Progenitor cell of endocrine pancreas (in vitro differentiated cells): ENCODE measurements at places on chromosomes 12 and 14.

DNA sequence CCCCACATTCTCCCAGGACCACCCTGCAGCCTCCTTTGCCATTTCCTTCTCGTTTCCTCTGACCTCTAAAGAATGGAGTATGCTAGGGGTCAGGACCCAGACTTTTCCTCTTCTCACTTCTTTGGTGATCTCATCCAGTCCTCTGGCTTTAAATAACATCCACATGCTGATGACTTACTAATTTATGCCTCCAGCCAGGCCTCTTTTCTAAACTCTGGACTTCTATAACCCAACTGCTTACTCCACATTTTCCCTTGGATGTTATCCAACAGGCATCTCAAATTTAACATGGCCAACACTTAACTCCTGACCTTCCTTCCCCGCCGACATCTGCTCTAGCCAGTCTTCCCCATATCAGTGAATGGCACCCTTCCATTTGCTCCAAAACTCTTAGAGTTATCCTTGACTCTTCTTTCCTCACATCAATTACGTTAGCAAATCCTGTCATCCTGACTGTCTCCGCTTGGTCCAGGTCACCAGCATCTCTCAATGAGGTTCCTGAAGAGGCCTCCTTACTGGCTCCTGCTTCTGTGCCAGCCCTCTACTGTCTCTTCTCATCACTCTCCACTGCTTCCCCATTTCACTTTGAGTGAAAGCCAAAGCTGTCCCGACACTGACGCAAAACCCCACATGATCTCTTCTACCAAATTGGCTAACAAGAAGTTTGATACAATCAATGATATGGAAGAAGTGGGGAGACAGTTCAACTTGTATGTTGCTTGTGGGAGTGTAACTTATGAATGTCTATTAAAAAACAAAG lies 42.7 kb downstream of the TMBIM6 start:
- no peak for DNase-seq

GRCh38 chr12:27456618-27457017 lies 10.1 kb downstream of the SMCO2 start:
- no peak for DNase-seq

DNA sequence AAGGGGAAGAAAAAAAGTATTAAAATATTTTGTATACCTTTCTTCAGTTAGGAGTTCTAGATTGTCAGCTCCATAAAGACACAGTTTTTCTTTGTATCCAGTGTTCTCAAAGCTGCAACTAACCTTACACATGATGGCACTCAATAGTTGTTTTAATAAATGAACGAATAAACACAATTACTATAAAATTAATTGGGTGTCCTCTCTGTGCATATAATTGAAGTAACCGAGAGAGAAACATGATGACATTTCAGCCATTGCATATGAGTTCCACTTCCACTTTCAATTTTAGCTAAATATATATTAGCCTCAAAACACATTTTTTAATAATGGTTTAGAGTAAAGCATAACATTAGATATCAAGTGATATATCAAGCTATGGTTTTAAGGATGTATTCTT lies 671.2 kb downstream of the LRFN5 start:
- DNase-seq = no peak

DNA sequence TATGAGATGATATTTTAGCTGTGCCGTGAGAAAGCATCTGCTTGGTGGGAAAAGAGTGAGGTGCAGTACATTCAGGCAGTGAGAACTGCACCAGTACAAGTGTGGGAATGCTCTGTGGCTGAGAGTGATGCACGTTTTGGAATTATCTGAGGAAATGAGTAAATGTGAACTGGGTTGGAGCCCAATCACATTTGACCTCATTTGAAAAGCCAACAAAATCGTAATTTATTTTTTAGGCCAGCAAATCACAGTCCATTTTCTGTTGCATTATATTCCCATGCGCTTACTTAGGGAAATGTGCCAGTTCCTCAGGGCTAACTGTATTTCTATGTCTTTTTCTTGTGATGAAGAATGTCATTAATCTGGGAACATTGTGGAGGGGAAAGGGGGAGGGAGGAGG lies 77.3 kb downstream of the SNAPC1 start:
- DNase-seq = no peak

GRCh38 chr12:70185301-70185700 lies 57.9 kb upstream of the CNOT2 start:
- DNase-seq = no peak

- DNase-seq = no peak
Measured at GRCh38 chr14:69784942-69785341, 12.1 kb downstream of the SLC10A1 start.

DNA sequence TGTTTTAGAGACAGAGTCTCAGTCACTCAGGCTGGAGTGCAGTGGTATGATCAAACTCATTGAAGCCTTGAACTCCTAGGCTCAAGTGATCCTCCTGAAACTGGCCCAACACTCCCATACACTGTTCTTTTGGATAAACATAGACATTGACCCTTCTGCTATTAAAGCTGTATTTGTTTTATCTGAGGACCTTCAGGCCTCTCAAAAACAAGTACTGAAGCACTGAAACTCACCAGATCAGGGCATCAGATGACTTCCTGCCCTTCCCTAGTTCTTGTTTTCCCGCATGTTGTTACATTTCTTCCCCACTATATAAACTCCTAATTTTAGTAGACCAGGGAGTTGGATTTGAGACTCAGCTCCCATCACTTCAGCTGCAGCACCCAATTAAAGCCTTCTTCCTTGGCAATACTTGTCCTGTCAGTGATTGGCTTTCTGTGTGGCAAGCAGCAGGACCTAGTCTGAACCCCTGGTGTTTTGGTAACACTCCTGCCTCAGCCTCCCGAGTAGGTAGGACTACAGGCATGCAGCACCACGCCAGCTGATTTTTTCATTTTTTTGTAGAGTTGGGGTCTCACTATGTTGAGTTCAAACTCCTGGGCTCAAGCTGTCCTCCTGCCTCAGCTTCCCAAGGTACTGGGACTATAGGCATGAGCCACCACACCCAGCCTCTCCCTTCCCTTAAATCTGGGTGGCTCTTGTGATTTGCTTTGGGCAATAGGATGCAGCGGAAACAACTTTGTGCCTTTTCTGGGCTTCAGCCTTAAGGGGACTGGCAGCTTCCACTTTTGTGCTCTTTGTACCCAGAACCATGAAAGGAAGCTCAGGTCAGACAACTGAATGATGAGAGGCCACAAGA lies 12.5 kb upstream of the IFT81 start:
- no peak for DNase-seq

GRCh38 chr12:92602930-92603623 lies 99.7 kb upstream of the PLEKHG7 start:
- DNase-seq = no peak

GRCh38 chr12:49260166-49260565 lies 4.7 kb upstream of the TUBA1C start:
- no peak for DNase-seq

GRCh38 chr12:4444031-4444430 lies 1.6 kb downstream of the FGF6 start:
- no peak for DNase-seq

- no peak for DNase-seq
Measured at GRCh38 chr12:45668641-45669040, 60.9 kb upstream of the ARID2 start.

DNA sequence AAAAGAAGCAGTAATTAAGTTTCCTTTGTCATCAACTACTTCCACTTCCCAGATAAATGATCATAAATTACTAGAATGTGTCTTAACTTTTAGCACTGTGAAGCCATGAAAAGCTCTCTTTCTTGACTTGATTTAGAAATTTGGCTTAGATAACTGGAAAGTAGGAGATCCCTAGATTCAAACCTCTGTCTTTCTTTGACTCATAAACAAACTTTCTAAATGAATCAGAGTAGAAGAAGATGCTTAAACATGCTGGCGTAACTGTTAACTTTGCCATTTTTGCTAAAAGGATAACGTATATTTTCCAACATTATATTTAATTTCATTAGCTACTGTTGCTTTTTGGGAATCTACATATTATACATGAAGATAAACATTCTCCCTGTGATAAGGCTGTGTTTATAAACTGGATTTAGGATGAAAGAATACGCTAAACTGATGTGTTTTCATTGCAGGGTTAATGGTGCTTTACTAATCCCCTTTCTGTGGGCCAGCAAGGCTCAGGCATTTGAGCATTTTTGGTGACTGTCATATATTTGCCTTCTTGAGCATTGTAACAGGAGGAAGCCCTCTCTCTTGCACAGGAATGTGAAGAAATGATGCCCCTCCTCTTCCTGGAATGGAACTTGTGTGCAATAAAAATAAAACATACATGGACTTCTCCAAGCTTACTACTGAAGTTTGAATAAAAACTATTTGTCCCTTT lies 301.4 kb downstream of the BMP4 start:
- DNase-seq = no peak

GRCh38 chr14:34172550-34173368 lies 221.9 kb upstream of the EGLN3 start:
- no peak for DNase-seq

GRCh38 chr14:72535485-72535884 lies 358.4 kb downstream of the DPF3 start:
- DNase-seq = no peak

DNA sequence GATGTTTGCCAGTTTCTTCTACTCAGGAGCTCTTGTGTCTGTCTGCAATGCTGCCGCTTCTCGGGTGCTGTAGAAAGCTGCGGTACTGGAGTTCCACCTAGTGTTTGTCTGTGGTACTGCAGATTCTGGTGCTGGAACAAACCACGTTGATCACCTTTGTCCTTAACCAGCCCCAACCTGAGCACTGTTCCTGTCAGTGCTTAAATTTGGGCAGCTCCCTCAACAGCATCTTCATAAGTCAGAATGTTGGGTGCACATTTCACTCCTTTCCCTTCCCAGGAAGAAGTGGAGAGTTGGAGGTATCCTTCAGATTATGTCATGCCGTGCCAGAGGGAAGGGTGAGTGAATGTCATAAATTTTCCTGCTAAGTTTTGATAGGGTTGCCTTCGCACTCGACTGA lies 48.7 kb upstream of the LALBA start:
- peak; percentile 69 for DNase-seq

DNA sequence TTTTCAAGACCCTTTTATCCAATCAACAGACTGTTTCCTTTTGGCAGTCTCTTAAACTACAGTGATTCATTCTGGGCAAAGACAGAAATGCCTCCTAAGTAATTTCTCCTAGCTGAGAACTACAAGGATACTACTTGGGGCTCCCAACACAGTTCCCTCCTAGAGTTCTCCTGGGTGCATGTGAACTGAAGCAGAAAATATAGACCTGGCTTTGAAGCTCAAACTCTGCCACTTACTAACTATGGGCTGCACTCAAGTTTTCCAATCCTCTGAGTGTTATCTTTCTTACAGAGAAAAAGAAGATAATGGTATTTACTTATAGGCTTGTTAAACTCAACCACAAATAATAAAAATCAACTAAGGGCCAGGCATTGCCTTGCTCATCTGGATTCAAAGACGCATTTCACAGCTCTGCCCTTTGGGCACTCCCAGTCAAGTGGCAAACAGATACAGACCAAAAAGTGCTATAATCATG lies 97.6 kb downstream of the EFCAB11 start:
- DNase-seq = no peak

- no peak for DNase-seq
Measured at GRCh38 chr14:68423686-68424085, 369.2 kb downstream of the ZFP36L1 start.

DNA sequence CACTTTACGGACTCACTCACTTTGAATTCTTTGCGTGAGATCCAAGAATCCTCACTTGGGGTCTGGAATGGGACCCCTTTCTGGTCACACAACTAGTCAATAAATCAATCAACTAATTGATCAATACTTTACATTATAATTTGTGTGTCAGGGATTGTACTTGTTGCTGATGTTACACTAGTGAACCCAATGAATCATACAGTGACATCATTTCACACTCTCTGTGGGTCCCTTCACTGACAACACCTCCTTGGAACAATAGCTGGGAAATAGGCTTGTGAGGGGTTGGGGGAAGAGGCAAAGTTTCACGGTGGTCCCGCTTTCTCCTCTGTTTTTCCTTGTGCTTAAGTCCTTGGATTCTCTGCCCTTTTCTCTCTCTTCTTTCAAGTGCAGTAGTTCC lies 35.0 kb downstream of the TPH2 start:
- no peak for DNase-seq

DNA sequence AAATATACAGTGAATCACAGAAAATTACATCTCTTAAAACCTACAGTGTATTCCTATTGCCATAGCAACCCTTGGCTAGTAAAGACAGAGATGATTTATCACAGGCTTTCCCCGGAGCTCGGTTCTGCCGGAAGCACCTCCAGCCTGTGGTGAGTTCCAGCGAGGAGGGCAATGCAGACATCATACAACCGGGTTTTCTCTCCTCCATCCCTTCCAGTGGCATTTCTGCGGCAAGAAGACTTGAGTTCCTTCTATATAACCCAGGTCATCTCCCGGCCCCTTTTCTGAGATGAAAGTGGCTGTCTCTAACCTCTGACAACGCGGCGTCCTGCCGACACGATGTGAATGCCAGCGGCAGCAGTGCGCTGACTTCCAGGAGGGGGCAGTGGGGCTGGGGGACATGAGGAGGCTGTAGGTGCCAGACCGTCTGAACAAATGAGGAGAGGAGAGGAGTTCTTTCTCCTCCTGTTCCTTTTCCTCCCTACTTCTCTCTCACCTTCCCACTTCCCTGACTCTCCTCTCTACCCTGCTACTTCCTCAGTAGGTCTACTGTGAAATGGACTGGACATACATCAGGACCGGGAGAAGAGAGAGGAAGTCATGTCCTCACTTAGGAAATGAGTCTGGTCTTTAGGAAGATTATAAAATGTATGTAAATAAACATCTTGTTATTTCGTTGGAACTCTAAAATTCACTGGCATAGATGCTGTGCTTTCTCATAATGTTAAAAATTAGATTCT lies 68.6 kb upstream of the MAX start:
- DNase-seq = no peak

- DNase-seq = no peak
Measured at GRCh38 chr14:89164168-89165073, 252.6 kb downstream of the FOXN3 start.

- DNase-seq = no peak
Measured at GRCh38 chr12:116926283-116927243, 15.8 kb downstream of the FBXW8 start.

- DNase-seq = no peak
Measured at GRCh38 chr14:84792722-84793410, 737.1 kb upstream of the FLRT2 start.

GRCh38 chr12:5328669-5329517 lies 103.0 kb upstream of the NTF3 start:
- no peak for DNase-seq

DNA sequence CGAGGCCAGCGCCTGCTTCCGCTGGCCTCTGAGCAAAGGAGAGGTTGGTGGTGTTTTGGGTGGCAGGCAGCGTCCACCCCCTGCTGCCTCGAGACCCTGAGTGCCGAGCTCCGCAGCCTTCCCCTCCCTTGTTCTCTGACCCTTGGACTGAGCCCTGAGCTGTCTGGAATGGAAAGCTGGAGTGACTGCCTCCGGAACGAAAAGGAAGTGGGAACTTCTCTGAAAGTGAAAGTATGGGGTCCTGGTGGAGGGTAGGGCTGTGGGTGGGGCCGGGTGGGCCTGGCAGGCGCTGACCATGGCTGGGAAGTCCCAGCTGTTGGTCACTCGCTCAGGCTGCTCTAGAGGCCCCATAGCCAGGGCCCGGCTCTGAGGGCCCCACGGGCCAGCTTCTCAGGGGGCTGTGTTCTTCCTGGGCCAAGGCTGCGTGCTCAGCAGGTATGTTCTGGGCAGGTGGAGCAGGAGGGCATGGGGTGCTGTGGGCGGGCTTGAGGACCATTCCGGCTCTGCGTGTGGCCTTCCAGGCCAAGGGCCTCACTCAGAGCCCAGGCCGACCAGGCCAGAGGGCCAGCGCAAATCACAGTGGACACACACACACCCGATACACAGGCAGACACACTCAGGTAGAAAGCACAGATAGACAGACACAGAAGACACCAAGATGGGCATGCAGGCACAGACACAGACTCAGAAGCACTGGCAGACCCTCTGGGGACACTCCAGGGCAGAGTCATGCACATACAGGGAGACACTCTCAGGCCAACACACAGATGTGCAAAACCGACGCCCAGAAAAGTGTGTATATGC lies at the start of gene EXOC3L4:
EXOC3L4 (plus strand) TSS at position 320 of the 804 bp plus-strand sequence. CDS start 5,495 bp downstream, outside the sequence.
- no peak for DNase-seq
